H1 (cell line): ENCODE measurements at places on chromosomes 6 and 20. TPM values are rescaled to one million over a fixed set of nuclear protein-coding genes. Genes with fewer than 3 reads are reported as not detected.

DNA sequence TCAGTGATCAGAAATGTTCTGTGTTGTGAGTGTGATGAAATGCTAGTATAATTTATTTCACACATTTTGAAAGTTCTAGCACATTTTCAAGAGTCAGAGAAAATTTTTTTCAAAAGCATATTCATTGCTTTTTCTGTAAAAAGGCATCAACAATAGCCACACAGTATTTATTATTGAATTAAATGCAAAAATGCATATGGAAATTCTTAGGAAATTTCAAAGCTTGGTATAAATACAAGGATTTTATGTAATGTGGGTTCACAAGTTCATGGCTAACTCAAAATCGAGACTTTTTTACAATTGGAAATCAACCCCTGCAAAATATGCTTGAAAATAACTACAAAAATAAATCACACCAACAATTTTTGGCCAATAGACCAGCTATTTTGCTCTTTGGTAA lies 302.0 kb upstream of the ECI2 start:
- H3K4me1 ChIP-seq = no peaks in the 10 kb centered on the region
- no peaks in the 10 kb centered on the region; the same call in 1 of the 2 replicates for H3K36me3 ChIP-seq
- no peaks in the 10 kb centered on the region for H3K27me3 ChIP-seq
- no peak for DNase-seq
- H3K4me3 ChIP-seq = no peak overlapping the region

DNA sequence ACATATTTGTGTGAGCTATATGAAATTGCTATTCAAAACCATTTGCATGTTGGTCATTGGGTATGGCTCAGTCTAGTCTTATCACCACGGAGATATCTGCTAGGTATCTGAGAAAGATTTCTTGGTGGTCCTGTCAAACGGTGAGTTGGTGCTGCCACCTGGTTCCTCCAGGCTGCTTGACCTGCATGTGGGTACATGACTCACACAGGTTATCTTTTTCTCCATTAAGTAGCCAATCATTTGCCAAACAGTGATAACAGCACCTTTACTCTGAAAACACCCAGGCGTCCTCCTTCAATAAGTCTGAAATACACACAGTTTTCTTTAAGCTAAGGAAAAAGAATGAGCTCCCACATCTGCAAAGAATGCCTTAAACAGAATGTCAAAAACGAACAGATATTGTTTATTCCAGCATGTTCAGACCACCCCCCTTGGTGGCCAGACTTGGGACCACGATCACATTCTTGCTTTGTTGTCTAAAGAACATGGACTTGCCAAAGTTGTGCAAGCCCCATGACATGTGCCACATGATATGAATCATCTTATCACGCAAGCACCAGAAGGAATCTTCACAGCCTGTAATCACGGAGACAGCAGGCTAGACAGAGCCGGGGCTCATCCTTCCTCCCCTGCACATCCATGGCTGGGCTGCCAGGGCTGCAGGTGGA lies 200.7 kb upstream of the THBS2 start:
- H3K27ac ChIP-seq = no peak overlapping the region
- H3K27me3 ChIP-seq = no peaks in the 10 kb centered on the region
- no peaks in the 10 kb centered on the region; the same call in 1 of the 2 replicates for H3K4me1 ChIP-seq
- no peaks in the 10 kb centered on the region for H3K36me3 ChIP-seq
- no peak overlapping the region for H3K4me3 ChIP-seq

Gene LST1
- total RNA-seq = not detected in 2 replicates

GRCh38 chr6:21605166-21605565 lies 11.6 kb downstream of the SOX4 start:
- H3K27me3 ChIP-seq = no peaks in the 10 kb centered on the region
- no peaks in the 10 kb centered on the region for H3K4me1 ChIP-seq
- H3K36me3 ChIP-seq = no peaks in the 10 kb centered on the region
- DNase-seq = no peak
- H3K4me3 ChIP-seq = no peak overlapping the region
- H3K27ac ChIP-seq = no peak overlapping the region

Gene KCNG1
- 16.0 and 17.2 TPM in 2 replicates for total RNA-seq

Gene CD40
- 12.1 and 14.5 TPM in 2 replicates for total RNA-seq

DNA sequence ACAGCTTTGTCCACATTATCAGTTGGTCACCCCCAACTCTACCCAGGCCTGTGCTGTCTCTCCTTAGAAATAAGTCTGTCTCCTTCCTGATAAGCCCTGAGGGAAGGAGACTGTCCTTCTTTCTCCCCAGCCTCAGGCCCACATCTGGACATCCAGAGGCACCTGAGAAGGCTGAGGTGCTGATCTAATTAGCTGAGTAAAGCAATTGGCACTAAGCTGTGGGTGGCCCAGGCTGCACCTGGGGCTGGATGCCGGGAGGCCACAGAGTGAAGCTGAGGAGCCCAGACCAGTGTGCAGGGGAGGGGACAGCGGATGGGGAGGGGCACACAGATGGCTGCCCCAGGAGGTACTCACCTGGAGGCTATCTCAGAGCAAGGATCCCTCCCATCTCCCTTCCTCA lies 26.2 kb upstream of the BMP7 start:
- H3K27ac ChIP-seq = no peak overlapping the region
- no peaks in the 10 kb centered on the region; the same call in 1 of the 2 replicates for H3K4me1 ChIP-seq
- no peak for DNase-seq
- no peaks in the 10 kb centered on the region for H3K36me3 ChIP-seq
- no peak overlapping the region for H3K4me3 ChIP-seq

Gene SPATS1
- not detected in 2 replicates for total RNA-seq

GRCh38 chr20:53898556-53898931 lies 171.8 kb downstream of the BCAS1 start:
- DNase-seq = no peak
- H3K4me3 ChIP-seq = no peak overlapping the region
- H3K27me3 ChIP-seq = no peaks in the 10 kb centered on the region
- H3K4me1 ChIP-seq = peaks cover 20% of the 10 kb centered on the region

Gene LAMA2
- total RNA-seq = 3.6 and 3.8 TPM in 2 replicates

DNA sequence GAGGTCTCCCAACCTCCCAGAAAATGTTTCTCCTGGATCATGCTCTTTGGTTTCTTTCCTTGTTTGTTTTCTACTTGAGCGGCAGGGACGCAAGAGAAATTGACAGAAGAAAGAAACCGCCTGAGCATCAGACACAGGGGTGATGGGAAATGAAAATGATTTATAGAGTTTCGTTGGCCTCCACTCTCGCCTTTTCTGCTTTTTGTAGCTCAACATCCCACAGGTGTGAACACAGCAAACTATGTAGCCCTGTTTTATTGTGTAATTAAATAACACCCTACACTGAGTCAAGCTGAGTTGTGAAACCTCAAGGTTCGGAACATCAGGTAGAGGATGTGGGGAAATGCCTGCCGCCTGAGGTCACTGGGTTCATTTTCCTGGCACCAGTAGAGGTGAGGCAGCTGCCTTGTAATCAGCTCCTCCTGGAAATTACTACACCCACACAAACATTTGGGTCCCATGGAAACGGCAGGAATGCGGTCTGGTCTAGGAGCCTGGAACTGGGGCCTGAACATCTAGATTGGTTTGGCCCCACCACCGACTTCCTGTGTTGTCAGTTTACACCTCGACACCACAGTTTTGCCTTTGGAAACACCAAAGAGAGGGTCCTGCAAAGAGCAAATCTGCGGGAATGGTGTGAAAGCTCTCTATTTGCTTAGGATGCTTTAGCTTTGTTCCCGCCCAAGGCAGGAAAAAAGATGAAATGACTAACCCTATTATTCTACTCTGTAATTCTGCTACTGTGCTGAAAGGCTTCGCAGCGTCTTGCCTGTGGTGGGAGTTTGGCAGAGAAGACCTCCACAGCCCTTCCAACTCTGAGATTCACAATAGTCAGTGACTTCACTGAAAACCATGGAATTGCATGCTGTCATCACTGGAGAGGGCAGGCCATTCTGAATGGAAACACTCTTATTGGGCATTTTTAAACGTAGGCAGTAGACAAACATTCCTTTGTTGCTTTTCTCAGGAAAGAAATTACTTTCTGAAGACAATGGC lies 53.0 kb downstream of the ADAT2 start:
- DNase-seq = peak; percentile 44
- no peak overlapping the region for H3K27ac ChIP-seq
- H3K4me1 ChIP-seq = peaks cover 12% of the 10 kb centered on the region
- no peaks in the 10 kb centered on the region for H3K27me3 ChIP-seq

GRCh38 chr20:58349570-58349969 lies 39.5 kb upstream of the VAPB start:
- H3K4me3 ChIP-seq = no peak overlapping the region
- 0 out of 2 replicates have a peak, but pooled peaks cover 5% of the 10 kb centered on the region for H3K36me3 ChIP-seq
- no peaks in the 10 kb centered on the region for H3K4me1 ChIP-seq
- no peak overlapping the region for H3K27ac ChIP-seq

Gene ID4
- 8.3 and 8.8 TPM in 2 replicates for total RNA-seq

Gene SEL1L2
- not detected in 2 replicates for total RNA-seq

Gene TSPO2
- total RNA-seq = not detected in 2 replicates
